Amygdala (tissue), 56 donors: ENCODE measurements at places on chromosomes 4 and X.

DNA sequence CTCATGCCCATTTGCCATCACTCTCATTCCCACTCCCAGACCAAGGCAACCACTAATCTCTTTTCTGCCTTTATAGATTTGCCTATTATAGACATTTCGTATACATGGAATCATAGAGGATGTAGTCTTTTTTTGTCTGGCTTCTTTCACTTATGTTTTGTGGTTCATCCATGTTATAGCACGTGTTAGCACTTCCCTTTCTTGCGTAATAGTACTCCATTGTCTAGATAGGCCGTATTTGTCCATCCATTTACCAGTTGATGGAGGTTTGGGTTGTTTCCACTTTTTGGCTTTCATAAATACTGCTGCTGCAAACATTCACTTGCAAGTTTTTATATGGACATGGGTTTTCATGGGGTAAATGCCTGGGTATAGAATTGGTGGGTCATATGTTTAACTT, 48.4 kb downstream of the KIF4A start:
- DNase-seq: no peak

DNA sequence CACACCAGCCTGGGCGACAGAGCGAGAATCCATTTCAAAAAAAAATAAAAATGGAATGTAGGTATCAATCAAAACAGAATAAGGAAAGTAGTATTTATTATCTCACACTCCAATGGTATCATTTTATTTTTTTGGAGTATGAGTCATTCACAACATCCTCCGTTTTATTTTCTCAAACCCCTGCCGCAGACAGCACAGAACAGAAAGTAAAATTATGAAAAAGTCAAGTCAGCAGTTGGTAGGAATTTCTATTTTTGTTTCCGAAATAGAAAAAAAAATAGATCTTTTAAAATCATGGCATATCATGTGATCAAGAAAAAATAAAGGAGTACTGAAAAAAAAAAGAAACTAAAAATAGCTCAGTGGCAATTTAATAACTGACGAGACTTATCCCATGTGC, 490.7 kb upstream of the TENM3 start:
- no peak for DNase-seq

GRCh38 chr4:54395013-54395527, 166.0 kb downstream of the PDGFRA start:
- no peak for DNase-seq

DNA sequence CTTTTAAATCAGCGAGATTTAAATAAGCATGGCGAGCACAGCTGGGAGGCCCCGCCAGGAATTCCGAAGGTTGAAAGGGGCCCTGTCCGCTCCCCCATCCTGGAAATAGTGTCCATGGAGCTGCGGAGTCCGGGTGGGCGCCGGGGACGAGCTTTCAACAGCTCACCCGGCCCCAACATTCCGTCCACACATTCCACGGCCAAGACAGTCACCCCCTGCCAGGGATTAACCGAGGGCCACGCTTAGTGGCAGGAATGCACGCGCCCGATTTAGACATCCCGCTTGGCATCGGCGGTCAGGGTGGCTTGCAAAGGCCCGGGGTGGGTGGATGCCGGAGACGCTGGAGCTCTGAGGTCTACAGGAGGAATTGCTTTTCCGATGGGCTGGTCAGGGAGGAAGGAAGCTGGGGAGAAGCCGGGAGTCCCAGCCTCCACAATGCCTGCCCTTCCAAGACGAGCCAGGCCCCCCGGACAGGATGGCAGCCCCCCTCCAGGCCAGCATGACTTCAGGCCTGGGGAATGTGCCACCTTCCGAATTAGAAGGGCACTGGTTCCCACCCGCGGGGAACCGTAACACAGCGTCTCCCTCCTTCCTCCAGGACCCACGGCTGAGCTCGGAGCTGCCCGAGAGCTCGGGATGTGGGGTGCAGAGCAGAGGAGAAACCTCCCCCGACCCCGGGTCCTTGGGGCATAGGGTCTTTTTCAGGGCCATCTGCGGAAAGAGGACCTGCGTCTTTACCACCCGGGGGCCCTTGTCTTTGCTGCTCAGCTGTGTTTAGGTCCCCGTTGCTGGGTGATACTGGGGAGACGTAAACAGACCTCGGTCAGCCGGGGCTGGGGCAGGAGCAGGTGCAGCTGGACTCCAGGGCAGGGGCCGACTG, 26.9 kb upstream of the PPP2R3B start:
- no peak for DNase-seq

DNA sequence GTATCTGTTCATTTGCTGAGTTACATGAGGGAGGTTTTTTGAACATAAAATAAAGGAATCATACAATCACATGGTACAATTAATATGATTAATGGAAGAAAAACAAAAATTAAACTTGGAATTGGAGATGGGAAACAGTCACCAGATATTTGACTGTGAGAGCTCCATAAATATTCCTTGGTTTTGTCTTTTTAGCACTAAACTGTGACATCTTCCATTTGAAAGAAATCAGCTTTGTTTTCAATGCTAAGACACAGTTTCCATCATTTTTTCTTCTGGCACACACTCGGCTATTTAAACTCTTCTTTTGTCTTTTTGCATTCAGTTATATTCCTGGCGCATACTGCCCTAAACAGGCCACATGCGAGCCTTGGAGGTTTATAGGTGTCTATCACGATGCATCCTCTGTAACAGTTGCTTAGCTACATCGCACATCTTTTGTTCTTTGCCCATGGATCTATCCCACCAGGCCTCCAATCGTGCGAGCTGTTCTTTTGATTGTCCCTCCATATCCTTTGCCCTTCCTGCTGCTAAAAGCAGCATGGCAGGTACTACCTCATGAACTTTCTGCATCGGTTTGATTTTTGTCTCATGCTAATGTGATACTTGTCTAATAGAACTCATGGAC, 158.3 kb downstream of the LDB2 start:
- no peak for DNase-seq

DNA sequence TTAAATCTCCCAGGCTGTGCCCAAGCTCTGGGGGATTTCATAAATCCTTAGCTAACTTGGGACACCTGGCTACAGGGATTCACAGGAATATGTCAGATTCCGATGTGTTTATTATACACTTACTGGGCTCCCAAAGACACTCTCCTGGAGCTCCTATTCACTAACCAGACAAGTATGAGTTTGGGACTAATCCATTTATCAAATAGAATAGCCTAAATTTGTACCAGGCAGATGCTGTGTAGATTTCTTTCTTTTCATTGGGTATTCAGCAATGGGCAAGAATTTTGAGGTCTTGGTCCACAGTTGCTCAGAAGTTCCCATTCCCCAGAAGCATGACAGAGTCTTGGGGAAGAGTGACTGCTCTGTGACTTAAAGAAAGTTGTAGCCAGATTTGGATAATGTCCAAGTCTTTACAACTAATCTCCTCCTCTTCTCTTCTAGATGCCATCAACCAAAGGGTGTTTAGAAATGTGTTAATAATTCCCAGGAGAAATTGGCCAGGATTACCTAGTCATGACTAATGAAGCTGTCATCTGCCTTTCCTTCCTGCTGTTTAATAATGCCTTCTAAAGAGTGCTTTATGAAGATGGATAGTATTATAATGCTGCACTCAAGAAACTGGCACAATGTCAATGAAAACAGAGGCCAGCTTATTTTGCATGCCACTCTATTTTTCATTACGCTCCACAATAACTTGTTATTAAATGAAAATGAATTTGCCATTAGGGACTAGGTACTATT, 120.9 kb downstream of the CHIC2 start:
- DNase-seq: no peak

- DNase-seq: no peak
Observed at GRCh38 chrX:139972629-139973624, 7.6 kb upstream of the CXorf66 start.

- DNase-seq: no peak
Observed at GRCh38 chr4:2334826-2335728, 73.2 kb upstream of the MXD4 start.

- DNase-seq: no peak
Observed at GRCh38 chrX:100864657-100865391, 9.3 kb downstream of the NOX1 start.

- DNase-seq: peak; percentile 35
Observed at GRCh38 chrX:68249401-68249831, 183.9 kb downstream of the OPHN1 start.

DNA sequence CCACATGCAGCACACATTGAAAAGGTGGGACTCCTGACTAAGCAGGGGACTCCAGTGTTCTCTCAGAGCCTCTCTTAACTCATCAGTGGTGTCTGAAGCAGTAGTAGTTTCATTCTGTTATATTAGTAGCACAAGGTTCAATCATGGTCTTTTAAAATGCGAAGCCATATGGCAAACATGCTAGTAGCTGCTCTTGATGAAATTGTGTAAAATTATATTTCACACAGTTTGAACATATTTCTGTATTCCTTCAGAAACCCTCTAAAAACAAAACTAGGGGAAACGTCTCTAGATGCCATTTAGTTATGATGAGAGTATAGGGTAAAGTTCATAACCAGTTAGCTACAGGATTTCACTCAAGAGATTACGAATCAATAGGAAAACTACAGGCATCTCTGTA, 176.9 kb downstream of the DCTD start:
- no peak for DNase-seq

DNA sequence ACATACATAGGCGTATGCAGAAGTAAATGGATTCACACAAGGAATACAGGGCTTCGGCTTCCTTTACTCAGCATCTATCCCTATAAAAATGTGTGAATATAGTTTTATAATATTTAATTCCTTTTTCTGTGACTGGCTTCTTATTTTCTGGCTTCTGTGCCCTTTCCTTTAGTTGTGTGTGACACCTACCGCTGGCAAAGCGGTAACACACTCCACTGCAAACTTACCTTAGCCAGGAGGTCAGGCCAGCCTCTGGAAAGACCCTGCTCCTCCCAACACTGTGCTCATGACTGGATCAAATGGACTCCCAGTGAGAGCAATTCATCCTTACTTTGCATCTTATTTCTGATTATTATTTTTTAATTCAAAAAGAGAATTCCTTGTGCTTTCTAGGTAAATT, 244.2 kb downstream of the ANK2 start:
- DNase-seq: no peak

DNA sequence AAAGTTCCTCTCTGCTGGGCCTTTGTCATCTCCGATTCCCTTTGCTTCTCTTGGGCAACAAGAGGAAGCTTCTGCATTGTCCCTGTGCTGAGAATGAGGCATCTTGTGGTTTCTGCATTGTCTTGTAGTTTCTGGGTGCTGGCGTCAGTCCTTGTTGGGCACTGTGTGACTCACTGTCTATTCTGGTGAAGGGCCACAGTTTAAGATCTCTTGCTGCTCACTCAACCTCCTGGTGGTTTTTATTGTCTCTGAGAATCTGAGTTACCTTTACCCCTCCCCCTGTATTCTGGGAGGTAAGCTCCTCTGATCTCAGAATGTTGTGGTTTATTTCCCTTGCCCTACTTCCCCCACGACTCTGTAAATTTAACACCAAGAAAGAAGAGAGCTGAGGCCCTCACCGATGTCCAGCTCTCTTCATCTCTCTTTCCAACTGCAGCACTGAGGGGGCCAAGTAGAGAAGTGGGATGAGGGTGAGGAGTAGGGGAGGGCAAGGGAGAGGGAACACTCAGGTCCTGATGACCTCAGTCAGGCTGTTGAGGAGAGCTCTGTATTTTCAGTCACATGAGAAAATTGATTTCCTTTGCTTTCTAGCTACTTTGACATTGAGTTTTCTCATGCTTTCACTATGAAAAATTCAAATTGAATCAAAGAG, 441.6 kb upstream of the PITX2 start:
- DNase-seq: no peak

- DNase-seq: no peak
Observed at GRCh38 chr4:155491336-155492120, 114.8 kb upstream of the MAP9 start.

GRCh38 chrX:153055871-153056749, at the start of gene PNMA3:
Gene PNMA3, plus strand, starts transcription at chrX:153056470. Its CDS starts 586 bp downstream, at chrX:153057056.
- DNase-seq: no peak

GRCh38 chrX:117987373-117987772, 129.2 kb downstream of the KLHL13 start:
- no peak for DNase-seq

DNA sequence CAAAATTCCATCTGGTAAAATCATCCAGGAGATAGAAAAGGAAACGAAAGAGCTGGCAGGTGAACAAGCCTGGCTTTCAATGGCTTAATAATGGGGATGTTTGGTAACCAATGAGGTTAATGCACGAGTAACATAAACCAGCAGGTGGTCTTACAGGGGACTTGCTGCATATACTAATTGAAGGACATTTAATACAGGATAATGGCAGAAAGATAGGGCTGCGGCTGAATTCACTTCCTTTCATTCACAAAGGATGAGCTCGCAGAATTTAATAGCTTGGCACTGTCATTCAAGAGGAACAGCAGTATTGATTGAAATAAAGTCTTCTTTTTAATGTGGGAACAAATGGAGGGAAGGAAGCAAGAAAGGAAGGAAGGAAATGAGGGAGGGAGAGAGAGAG, 156.3 kb upstream of the RAI2 start:
- no peak for DNase-seq

DNA sequence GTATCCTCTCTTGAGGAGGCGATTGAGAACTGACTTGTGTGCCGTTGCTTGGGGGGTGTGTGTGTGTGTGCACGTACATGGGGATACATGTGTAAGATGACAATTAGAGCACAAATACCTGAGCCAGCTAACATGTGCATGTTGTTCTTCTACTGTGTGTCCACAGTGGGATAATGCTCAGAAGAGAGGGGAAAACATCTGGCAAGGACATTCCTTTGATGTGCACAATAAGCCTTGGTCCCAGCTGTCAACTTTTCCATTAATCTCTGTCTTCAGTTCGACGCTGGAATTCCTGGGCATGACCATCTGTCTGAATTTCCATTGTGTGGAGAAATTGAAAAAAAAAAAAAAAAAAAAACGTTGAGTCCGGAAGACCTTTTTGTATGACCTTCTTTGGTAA, 592.0 kb upstream of the GALNTL6 start:
- DNase-seq: no peak

- DNase-seq: no peak
Observed at GRCh38 chrX:26848511-26848910, 614.6 kb downstream of the PPP4R3C start.

DNA sequence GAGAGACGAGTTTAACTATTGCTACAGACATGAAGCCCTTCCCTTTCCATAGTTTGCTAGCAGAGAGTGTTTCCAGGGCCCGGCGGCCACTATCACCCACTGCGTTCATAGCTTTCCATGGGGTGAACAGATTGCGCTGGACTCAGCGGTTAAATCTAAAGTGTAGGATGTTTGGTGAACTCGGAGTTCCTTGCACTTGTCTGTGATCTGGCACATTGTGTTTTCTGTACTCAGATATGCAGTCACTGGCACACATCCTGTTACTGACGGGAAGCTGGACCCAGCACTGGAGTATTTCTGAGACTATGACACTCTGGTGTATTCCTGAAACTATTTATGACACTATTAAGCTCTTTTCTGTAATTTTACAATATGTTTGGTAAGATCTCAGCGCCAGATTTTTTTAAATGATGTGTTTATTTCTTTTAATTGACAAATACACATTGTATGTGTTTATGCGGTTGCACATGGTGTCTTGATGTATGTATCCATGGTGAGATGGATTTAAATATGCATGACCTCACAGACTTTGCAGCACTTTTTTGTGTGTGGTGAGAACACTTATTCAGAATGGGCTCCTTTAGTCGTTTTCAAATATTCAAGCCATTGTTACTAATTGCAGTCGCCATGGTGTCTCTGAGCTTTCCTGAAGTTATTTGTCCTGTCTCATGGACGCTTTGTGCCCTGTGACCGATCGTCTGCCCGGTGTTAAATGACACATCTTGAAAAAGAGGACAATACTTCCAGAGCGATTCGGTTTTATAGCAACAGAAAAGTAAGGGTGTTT, 14.1 kb downstream of the CD99 start:
- DNase-seq: no peak
